ENCODE measurements at places on chromosomes 7 and 10. TPM values are rescaled to one million over a fixed set of nuclear protein-coding genes. Genes with fewer than 3 reads are reported as not detected.

CALCR gene
- not detected for total RNA-seq

CYP2C19 gene
- total RNA-seq: not detected

PODXL gene
- total RNA-seq: 75.5 TPM

SEMA4G gene
- total RNA-seq: 7.2 TPM

DGKI gene
- total RNA-seq: 0.38 TPM

MOGAT3 gene
- total RNA-seq: not detected

PAOX gene
- total RNA-seq: 2.4 TPM
